ENCODE measurements at places on chromosomes 11 and 22. TPM values are rescaled to one million over a fixed set of nuclear protein-coding genes. Genes with fewer than 3 reads are reported as not detected.

Gene MYBPC3
- not detected for polyA plus RNA-seq

Gene RPL3
- 4,030 TPM for polyA plus RNA-seq

Gene WNT11
- polyA plus RNA-seq = not detected

Gene ANO1
- not detected for polyA plus RNA-seq

Gene SVIP
- polyA plus RNA-seq = 38.2 TPM

Gene PAX6
- polyA plus RNA-seq = not detected

Gene C11orf87
- polyA plus RNA-seq = not detected

Gene ART1
- polyA plus RNA-seq = not detected

Gene ZNHIT2
- 20.2 TPM for polyA plus RNA-seq

Gene APOBEC3H
- polyA plus RNA-seq = 0.48 TPM

Gene RGL4
- polyA plus RNA-seq = 3.7 TPM
